ENCODE measurements at places on chromosomes 6 and 20. TPM values are rescaled to one million over a fixed set of nuclear protein-coding genes. Genes with fewer than 3 reads are reported as not detected.

GRCh38 chr20:9616833-9617461 is 102.6 kb downstream of the LAMP5 start:
- peak; percentile 75 for DNase-seq

DNA sequence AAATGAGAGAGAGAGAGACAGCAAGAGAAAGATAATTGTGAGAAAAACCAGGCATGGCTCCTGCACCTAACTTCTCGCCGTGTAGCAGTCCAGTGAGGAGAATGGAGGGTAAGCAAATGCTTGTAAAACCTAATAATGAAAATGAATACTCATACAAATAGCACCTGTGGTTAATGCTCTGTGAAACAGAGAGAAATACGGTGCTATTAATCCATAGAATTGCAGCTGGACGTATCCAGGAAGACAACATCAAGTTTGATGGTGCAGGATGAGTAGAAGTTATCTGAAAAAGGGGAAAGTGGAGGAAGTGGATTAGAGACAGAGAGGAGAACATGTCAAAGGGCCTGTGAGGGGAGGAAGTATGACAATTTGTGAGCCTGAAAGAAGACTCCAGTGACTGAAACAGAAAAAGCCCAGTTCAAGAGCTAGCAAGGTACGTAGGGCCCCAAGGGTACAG is 89.4 kb upstream of the PAK5 start:
- no peak for DNase-seq

LINC00237 gene
- not detected for total RNA-seq

ME1 gene
- total RNA-seq: 2.0 TPM

PIM1 gene
- total RNA-seq: 21.5 TPM
